DMS153 (cell line): ENCODE measurements at places on chromosomes 3 and 15.

DNA sequence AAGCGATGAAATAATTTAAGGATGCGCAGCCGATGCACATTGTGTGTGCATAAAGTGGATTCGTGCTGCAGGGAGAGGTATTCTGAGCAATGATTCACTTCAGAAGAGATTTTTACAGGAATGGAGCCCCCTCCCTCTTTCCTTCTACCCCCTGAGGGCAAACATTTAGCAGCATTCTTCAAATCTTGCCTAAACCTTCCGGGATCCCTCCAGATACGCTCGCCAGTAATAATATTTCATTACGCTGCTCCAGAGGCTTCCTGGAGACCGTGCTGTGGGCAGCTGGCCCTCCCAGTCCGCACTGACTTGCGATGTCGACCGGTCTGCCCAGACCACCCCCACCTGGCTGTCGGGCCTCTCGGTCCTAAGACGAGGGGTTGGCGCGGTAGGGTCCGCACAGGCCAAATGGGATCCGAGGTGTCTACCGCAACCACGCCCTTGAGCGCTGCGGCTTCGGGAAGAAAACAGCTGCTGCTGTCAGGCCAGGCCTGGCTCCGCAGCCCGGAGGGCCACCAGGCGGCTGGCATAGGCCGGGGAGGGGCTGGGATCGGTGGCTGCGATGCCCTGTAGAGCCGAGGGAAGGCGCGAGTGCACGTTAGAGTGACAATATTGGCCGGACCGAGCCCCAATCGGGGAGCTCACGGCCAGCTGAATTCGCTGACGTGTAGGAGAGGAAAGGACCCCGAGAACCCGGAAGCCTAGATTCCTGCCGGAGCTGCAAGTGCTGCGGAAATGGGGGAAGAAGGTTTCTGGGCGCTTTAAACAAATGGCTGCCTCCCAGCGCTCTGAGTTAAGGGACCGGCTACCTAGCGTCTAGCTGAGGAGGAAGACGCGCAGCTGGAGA is 14.3 kb downstream of the ZIC4 start:
- no peak for DNase-seq

DNA sequence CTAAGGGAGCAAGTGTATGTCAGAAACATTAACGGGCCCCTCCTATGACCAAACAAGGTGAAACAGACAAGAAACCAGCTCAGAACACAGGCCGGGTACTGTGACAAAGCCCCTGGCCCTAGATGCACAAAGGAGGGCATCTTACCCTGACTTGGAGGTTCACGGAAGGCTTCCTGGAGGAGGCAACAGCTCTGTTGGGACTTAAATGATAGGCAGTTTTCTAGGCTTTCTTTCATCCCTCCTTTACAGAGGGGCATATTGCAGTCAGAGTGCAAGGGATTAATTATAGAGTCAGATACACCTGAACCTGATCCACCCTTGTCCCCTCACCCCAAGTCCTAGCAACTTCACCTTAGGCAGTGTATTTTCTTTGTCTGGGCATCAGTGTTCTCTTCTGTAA is 8.4 kb downstream of the EPHB3 start:
- no peak for DNase-seq

- no peak for DNase-seq
Observed at GRCh38 chr15:60626051-60626450, 147.1 kb upstream of the ICE2 start.

DNA sequence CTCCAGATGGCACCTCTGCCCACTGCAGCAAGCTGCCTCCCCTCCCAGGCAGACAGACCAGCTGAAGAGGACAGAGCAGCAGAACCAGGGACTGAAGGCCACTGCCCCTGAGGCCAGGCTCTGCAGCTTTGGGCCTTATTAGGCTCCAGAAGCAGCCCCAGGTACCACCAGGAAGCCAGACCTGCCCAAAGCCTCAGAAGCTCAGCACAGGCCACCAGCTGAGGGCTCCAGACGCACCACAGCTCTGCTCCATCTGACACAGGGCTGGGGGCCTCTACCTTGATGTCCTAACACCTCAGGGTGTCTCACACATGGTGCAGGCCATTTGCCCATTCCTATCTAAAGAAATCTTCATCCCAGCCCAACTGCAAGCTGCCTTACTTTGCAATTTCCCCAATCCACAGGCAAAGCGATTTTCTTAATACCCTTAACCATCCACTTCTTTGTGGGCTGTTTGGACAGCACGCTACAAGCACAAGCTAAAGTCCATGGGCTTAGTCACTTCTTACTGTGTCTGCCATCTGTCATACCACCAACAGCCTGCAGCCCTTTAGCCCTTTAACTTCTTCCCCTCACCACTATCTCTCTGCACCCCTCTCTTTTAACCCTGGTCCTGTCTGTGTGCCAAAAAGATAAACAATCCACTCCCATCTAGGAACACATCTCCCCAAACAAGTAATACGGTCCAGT is 112.1 kb downstream of the IQSEC1 start:
- DNase-seq = no peak

GRCh38 chr3:127671523-127672428 is 976 bp upstream of the ABTB1 start:
- DNase-seq = peak; percentile 2

GRCh38 chr15:24878153-24878552 is 76.6 kb upstream of the SNRPN start:
- DNase-seq = no peak

GRCh38 chr3:114674036-114674435 is 380.2 kb downstream of the TIGIT start:
- DNase-seq = no peak

DNA sequence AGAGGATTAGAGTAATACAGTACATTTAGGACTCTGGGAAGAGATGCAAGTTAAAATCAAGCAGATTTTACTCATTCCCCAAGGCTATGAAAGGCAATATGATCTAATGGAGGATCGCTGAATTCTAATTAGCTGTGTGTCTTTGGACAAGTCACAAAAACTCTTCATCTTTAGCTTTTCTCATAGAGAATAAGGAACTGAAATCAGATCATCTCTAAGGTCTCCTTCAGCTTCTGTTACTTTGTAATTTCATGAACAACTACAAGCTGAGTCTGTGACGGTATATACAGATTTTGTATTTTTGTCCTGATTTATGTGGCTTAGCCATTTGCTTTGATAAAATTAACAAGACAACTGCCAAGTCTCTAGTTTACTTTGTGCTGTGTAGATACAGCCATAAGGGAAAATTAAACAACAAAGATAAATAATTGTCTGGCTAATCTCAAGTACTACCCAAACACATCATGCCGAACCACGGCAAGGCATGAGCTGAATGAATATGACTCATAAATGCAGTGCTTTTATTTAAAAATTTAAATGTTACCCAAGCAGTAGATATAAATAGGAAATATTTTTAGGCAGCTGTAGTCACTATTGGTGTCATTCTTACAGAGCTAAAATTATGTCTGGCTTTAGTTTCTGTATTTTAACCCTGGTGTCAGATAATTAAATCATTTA is 81.5 kb downstream of the GAP43 start:
- DNase-seq = peak; percentile 46

GRCh38 chr3:71052716-71053115 is 530.8 kb downstream of the FOXP1 start:
- DNase-seq = peak; percentile 11

DNA sequence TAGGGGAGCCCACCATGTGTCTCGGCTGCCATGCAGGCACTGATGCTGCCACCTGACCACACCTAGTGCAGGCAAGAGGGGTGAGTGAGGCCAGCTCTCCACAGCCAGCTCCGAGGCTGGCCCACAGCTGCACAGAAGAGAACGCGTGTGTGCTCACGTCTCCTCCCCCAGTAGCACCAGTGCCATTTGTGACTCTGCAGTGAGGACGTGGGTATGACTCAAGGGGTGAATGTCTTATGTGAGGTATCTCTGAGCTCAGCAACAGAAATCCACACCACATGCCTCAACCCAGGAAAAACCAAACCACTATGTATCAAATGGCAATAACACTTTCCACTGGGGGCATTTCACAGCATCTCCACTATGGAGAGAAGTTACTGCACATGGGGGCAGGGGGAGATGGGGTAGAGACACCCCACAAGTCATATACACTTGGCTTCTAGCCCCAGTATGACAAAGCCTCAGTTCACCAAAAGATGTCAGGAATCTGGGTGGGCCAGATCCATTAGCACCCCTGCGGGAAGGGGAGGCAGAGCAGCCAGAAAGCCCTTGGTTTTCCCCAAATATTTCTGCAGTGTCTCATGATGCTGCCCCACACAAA is 87.6 kb downstream of the LRIG1 start:
- no peak for DNase-seq
